Transverse colon (tissue), 4 donors: ENCODE measurements at places on chromosomes 5 and 9. TPM values are rescaled to one million over a fixed set of nuclear protein-coding genes. Genes with fewer than 3 reads are reported as not detected.

The COL15A1 gene
- 15.3 TPM for total RNA-seq

The TCF7 gene
- 4.1 TPM for total RNA-seq

The SPATA31D4 gene
- total RNA-seq = not detected

The PCDHB7 gene
- 0.37 TPM for total RNA-seq

The SHISAL2B gene
- total RNA-seq = not detected

The TAF11L6 gene
- not detected for total RNA-seq

The SOHLH1 gene
- not detected for total RNA-seq

The FBP1 gene
- total RNA-seq = 21.3 TPM

The SPINK7 gene
- total RNA-seq = not detected

The IL3 gene
- total RNA-seq = not detected

The CTSV gene
- total RNA-seq = 0.37 TPM

The CEP120 gene
- 13.9 TPM for total RNA-seq

The PDLIM4 gene
- 24.5 TPM for total RNA-seq

The ZFP2 gene
- not detected for total RNA-seq

The FRRS1L gene
- total RNA-seq = 0.40 TPM

GRCh38 chr9:137042751-137043727 is 2.9 kb downstream of the NPDC1 start:
- no peaks in the 10 kb centered on the region for H3K36me3 ChIP-seq
- no peak for DNase-seq
- peaks cover 35% of the 10 kb centered on the region for H3K4me1 ChIP-seq
- no peak overlapping the region for H3K4me3 ChIP-seq

- no peaks in the 10 kb centered on the region for H3K36me3 ChIP-seq
- H3K4me1 ChIP-seq = no peaks in the 10 kb centered on the region
- H3K27ac ChIP-seq = no peak overlapping the region
- no peaks in the 10 kb centered on the region for H3K27me3 ChIP-seq
- H3K4me3 ChIP-seq = no peak overlapping the region
Observed at GRCh38 chr5:179119415-179120170, 59.4 kb downstream of the ZNF354C start.

GRCh38 chr5:72598401-72599064 is 91.3 kb upstream of the ZNF366 start:
- no peak for DNase-seq
- no peaks in the 10 kb centered on the region for H3K27me3 ChIP-seq
- H3K4me1 ChIP-seq = peaks cover 30% of the 10 kb centered on the region
- no peak overlapping the region for H3K4me3 ChIP-seq
- H3K27ac ChIP-seq = peak overlapping the region; percentile 8

DNA sequence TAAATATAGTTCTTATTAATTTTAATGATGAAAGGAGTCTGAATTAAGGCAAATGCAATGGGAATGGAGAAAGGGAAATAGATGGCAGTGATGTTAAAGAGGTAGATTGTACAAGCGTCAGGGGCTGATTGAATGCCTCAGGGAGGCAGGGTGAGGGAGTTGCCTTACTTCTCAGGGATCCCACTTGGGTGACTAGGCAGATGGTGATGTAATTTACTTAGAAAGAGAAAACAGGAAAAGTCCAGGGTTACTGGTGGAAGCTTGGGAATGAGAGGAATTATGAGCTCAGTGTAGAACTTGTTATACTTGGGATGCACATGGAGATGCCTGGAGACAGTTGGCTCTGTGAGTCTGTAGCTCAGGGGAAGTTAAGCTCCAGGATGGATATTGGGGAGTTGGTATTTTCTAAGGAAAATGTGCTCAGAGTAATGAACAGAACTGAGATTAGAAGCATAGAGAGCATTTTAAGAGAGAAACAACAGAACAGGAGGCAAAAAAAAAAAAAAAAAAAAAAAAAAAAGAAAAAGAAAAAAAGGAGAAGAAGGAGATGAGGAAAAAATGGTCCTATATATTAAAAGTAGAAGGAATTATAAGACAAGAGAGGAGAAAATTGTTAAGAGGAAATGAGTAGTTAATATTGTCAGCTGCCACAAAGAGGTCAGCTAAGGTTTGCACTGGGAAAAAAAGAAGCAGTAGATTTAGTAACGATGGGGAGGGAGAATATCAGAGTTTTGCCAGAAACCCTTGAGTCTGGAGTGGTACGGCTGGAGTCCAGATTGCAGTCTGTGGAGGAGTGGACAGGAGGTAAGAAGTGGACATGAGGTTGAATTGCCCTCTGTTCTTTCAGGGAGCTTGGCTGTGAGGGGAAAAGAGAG is 88.0 kb upstream of the ELL2 start:
- H3K27me3 ChIP-seq = no peaks in the 10 kb centered on the region
- H3K4me3 ChIP-seq = no peak overlapping the region
- H3K4me1 ChIP-seq = no peaks in the 10 kb centered on the region
- no peak overlapping the region for H3K27ac ChIP-seq

DNA sequence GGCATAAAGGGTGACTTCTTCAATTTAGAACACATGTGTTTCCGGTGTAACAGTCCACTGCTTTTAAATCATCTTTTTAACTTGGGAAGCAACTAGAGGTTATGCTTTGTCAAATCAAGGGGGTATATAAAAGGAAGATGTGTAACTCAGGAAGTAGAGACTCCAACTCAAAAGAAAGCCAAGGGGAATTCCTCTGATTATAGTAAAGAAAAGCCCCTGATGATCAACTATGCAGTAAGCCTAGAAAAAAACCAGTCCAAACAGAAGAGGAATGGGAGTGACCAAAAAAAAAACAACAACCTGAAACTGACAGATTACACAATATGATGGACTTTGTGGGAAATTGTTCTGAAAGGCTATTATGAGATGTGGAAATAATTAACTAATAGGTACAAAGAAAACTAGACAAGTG is 90.3 kb downstream of the AK8 start:
- H3K36me3 ChIP-seq = no peaks in the 10 kb centered on the region
- H3K27ac ChIP-seq = no peak overlapping the region
- no peaks in the 10 kb centered on the region for H3K27me3 ChIP-seq
- no peak for DNase-seq

DNA sequence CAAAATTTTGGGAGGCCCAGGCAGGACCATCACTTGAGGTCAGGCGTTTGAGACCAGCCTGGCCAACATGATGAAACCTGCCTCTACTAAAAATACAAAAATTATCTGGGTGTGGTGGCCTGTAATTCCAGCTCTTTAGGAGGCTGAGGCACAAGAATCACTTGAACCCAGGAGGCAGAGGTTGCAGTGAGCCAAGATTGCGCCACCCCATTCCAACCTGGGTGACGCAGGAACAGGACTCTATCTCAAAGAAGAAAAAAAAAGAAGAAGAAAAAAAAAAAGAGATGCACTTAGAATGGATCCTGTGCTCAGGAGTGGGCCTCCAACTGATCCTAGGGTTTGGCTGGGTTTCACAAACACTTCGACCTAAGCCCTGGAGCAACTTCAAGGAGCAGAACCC is 45.1 kb downstream of the GLDC start:
- no peaks in the 10 kb centered on the region for H3K4me1 ChIP-seq
- H3K27ac ChIP-seq = no peak overlapping the region
- no peak for DNase-seq
- no peaks in the 10 kb centered on the region for H3K36me3 ChIP-seq
- no peak overlapping the region for H3K4me3 ChIP-seq

- peak overlapping the region; percentile 6 for H3K27ac ChIP-seq
- H3K36me3 ChIP-seq = no peaks in the 10 kb centered on the region
- no peaks in the 10 kb centered on the region for H3K27me3 ChIP-seq
- H3K4me3 ChIP-seq = no peak overlapping the region
- no peaks in the 10 kb centered on the region for H3K4me1 ChIP-seq
Observed at GRCh38 chr9:70156729-70157128, 102.0 kb upstream of the SMC5 start.

DNA sequence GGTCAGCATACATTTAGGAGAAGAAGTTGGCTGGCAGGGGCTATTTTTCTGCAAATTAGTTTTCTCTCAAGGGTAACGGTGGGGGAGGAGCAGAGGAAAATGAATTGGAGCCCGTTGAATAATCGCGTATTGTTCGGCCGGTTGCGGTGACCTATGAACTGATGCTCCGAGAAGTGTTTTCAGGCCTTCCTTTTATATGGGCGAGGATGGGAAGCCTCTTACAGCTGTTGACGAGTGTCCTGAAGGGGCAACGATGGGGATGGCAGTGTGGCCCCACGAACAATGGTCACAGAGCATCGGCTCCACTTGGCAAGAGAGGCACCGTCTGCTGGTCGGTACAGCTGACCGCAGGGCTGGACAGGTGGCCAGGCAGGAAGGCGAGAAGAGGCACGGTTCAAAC is 400.7 kb downstream of the ZSWIM6 start:
- H3K36me3 ChIP-seq = no peaks in the 10 kb centered on the region
- no peak for DNase-seq
- H3K4me3 ChIP-seq = no peak overlapping the region
- no peak overlapping the region for H3K27ac ChIP-seq
- no peaks in the 10 kb centered on the region for H3K27me3 ChIP-seq

GRCh38 chr9:35675732-35676392 is 2.1 kb downstream of the CA9 start:
- H3K36me3 ChIP-seq = no peaks in the 10 kb centered on the region
- H3K27ac ChIP-seq = no peak overlapping the region
- peak overlapping the region; percentile 41 for H3K4me3 ChIP-seq
- H3K27me3 ChIP-seq = no peaks in the 10 kb centered on the region
- H3K4me1 ChIP-seq = peaks cover 22% of the 10 kb centered on the region

GRCh38 chr9:71778085-71778484 is 9.8 kb upstream of the CEMIP2 start:
- H3K27me3 ChIP-seq = no peaks in the 10 kb centered on the region
- DNase-seq = no peak
- no peaks in the 10 kb centered on the region for H3K36me3 ChIP-seq
- no peak overlapping the region for H3K27ac ChIP-seq
- no peak overlapping the region for H3K4me3 ChIP-seq
- no peaks in the 10 kb centered on the region for H3K4me1 ChIP-seq

- H3K36me3 ChIP-seq = no peaks in the 10 kb centered on the region
- H3K27me3 ChIP-seq = no peaks in the 10 kb centered on the region
- peaks cover 13% of the 10 kb centered on the region for H3K4me1 ChIP-seq
- H3K27ac ChIP-seq = no peak overlapping the region
- no peak overlapping the region for H3K4me3 ChIP-seq
- DNase-seq = no peak
Observed at GRCh38 chr5:74500110-74500917, 140.2 kb downstream of the ENC1 start.

- H3K27me3 ChIP-seq = no peaks in the 10 kb centered on the region
- no peak overlapping the region for H3K4me3 ChIP-seq
- H3K36me3 ChIP-seq = no peaks in the 10 kb centered on the region
- DNase-seq = no peak
Observed at GRCh38 chr5:126338635-126339034, 84.6 kb upstream of the GRAMD2B start.

DNA sequence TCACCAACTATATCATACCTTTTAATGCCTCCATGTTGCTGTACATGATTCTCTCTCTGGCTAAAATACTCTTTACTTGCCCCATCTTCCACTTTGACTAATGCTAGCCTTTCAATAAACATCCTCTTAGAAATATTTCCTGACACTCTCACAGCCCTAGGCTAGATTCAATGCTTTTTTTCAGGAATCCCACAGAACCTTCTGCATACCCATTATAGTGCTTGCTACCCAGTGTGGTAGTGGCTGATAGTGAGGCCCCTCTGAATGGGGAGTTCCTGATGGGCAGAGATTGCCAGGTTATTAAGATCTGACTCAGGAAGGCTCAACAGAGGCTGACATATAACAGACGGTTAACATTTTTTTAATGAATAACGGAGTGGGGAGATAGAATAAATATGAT is 11.6 kb downstream of the SSBP2 start:
- H3K4me1 ChIP-seq = no peaks in the 10 kb centered on the region
- no peaks in the 10 kb centered on the region for H3K36me3 ChIP-seq
- H3K27me3 ChIP-seq = no peaks in the 10 kb centered on the region
- no peak overlapping the region for H3K4me3 ChIP-seq
- no peak for DNase-seq

- H3K4me1 ChIP-seq = no peaks in the 10 kb centered on the region
- no peak overlapping the region for H3K4me3 ChIP-seq
- H3K27ac ChIP-seq = no peak overlapping the region
- no peaks in the 10 kb centered on the region for H3K27me3 ChIP-seq
- DNase-seq = no peak
- H3K36me3 ChIP-seq = no peaks in the 10 kb centered on the region
Observed at GRCh38 chr5:15992918-15993317, 186.7 kb downstream of the MARCHF11 start.

- no peak overlapping the region for H3K4me3 ChIP-seq
- no peaks in the 10 kb centered on the region for H3K36me3 ChIP-seq
- no peak for DNase-seq
Observed at GRCh38 chr5:73861313-73861988, 235.5 kb downstream of the ARHGEF28 start.

DNA sequence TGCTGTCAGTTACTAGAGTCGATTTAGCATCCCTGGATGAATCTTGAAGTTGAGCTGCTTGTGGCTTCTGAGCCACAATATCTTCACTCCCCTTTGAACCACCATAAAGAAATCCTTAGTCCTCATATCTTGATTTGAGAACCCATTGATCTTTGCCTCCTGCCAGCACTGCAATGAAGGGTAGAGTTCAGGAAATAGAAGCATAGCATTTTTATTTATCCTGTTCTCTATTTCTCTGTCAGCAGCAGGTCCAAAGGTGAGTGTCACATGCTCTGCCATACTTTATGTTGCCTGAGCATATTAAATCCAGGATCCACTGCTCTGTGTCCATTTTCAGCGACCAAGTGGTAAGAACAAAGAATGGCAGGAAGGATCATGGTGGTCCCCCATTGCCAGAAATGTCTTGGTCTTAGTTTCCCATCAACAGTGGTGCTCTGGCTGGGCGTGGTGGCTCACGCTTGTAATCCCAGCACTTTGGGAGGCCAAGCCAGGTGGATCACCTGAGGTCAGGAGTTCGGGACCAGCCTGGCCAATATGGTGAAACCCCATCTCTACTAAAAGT is 80.2 kb upstream of the PANK3 start:
- peak overlapping the region; percentile 79 for H3K27ac ChIP-seq
- no peak overlapping the region for H3K4me3 ChIP-seq
- no peaks in the 10 kb centered on the region for H3K27me3 ChIP-seq
- H3K4me1 ChIP-seq = peaks cover 22% of the 10 kb centered on the region
- peak; percentile 59 for DNase-seq
- no peaks in the 10 kb centered on the region for H3K36me3 ChIP-seq

- H3K27me3 ChIP-seq = no peaks in the 10 kb centered on the region
- H3K27ac ChIP-seq = peak overlapping the region; percentile 16
- H3K36me3 ChIP-seq = no peaks in the 10 kb centered on the region
- no peak for DNase-seq
- no peak overlapping the region for H3K4me3 ChIP-seq
- peaks cover 34% of the 10 kb centered on the region for H3K4me1 ChIP-seq
Observed at GRCh38 chr5:168575391-168576372, 3.5 kb downstream of the PANK3 start.

DNA sequence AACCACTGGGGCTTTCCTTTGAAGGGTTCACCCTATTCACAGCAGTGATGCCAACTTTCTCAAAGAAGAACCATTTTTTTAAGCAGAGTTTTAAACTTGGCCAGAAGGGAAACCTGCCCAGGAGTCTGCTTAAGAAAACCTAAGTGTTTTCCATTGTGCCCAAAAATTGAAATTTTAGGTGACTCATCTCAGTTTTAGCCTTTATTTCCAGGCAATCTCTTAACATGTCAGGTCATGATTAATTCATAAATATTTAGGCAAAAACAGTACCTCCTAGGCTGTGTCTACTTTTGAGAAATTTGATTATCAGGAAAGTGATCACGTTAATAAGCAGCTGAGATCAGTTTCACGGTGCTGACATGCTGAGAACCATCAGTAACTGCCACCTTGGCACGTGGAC is 61.9 kb downstream of the TLE1 start:
- H3K4me1 ChIP-seq = no peaks in the 10 kb centered on the region
- DNase-seq = no peak
- no peaks in the 10 kb centered on the region for H3K36me3 ChIP-seq
- H3K4me3 ChIP-seq = no peak overlapping the region
- no peak overlapping the region for H3K27ac ChIP-seq
